ENCODE measurements at places on chromosomes 13 and 19.

DNA sequence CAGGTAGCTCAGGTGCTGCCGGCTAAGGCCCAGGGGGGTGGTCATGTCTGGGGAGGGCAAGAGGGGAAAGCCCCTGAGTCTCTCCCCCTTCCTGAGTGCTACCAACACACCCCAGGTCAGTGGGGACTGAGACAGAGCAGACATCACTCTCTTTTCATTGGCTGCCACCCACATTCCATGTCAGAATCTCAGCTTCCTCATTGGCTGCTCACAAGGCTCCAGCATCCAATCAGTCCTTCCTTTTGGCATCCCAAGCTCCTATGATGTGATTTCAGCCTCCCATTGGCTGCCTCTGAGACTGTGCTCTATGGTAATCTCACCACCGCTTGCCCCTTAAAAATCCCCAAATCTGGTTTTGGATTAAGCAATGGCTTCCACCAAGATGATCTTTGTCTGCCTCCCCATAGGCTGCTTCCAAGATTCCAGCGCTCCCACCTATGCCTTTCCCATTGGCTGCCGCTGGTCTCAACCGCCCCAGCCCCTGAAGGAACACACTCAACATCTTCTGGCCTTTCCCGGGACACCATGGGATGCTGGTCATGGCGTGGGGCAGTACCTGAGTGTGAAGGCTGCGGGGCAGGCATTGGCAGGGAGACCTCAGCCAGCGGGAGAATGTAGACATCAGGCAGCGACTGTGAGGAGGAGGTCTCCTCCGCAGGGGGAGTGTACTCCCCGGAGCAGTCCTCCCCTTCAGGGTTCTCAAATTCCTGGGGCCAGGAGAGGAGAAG is 2.0 kb downstream of the LMTK3 start:
- no peak for DNase-seq

GRCh38 chr19:2616741-2617392 is 85.6 kb downstream of the GNG7 start:
- DNase-seq = no peak

DNA sequence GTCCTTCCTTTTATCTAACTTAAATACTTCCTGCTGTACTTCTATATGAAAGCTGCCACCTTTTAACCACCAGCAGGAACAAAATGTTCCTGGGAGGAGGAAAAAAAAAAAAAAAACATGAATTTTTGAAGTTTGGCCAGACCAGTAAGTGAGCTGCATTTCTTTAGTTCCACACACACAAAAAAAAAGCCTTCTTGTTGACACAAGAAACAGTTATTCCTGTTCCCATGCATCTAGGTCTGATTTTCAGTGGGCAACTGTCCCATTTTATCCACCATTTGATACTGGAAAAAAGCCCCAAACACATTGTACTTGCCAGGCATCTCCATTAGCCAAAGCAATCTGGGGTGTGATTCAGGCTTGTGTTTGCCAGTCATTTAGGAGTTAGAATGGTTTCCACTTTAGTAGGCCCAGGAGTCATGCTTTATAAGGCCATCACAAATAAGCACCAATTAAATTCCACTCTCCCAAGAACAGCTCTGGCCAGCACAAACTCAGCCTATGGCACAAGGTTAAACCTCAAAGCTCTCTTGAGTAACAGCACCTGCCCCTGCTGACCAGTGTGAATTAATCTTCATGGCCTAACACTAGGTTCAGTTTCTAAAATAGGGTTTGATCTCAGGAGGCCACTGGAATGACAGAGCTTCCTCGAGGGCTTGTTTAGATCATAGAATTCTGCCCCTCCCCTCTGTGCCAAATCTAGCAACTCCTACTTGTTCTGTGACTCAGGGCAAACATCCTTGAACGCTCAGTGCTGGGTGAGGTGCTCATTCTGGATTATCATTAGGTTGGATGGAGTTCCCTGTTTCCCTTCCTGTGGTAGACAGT is 67.1 kb downstream of the NUFIP1 start:
- peak; percentile 13 for DNase-seq

- no peak for DNase-seq
Observed at GRCh38 chr19:44891016-44891882, at the start of gene TOMM40. TSS of gene TOMM40 (plus strand) at chr19:44891254. CDS start at chr19:44891416, 162 bp downstream.

DNA sequence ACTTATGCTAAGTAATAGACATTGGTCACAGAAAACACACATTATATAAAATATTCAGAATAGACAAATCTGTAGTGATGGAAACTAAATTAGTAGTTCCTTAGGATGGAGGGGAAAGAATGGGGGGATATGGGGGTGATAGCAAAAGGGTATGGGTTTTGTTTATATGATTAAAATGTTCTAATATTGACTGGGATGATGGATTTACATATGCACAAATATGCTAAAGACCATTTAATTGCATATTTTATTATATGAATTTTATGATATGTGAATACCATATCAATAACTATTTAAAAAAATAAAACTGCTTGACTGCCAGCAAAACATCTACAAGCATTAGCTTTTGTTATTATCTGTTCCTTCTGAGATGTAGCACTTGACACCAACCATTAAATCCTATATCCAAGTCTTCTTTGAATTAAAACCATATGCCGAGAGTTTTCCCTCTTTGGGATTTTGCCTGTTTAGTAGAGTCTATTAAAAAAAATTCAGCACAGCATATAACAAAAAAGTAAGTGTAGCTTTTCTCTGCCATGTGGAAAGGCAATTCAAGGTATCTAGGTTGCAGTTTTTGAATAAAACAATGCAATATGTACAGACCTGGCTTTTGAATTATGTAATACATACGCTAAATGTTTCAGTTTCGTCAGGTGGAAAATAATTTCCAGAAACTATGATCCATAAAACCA is 2584.1 kb upstream of the PCDH20 start:
- no peak for DNase-seq

DNA sequence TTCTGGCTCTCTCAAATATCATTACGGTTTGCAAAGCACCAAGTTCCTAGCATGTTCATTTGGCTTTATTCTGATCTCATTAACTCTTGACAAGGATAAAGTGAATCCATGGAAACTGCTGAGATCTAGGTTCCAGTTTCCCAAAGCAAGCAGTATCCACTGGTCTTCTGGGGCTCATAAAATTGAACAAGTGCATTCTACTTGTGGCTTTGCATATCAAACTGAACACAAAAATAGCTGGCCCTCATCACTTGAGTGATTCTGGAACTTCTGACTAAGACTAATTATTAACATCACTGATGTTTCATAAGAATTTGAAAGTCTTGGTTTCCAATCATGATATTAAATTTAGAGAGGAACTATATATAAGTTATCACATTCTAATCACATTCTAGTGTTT is 6.3 kb upstream of the KCTD12 start:
- DNase-seq = no peak

DNA sequence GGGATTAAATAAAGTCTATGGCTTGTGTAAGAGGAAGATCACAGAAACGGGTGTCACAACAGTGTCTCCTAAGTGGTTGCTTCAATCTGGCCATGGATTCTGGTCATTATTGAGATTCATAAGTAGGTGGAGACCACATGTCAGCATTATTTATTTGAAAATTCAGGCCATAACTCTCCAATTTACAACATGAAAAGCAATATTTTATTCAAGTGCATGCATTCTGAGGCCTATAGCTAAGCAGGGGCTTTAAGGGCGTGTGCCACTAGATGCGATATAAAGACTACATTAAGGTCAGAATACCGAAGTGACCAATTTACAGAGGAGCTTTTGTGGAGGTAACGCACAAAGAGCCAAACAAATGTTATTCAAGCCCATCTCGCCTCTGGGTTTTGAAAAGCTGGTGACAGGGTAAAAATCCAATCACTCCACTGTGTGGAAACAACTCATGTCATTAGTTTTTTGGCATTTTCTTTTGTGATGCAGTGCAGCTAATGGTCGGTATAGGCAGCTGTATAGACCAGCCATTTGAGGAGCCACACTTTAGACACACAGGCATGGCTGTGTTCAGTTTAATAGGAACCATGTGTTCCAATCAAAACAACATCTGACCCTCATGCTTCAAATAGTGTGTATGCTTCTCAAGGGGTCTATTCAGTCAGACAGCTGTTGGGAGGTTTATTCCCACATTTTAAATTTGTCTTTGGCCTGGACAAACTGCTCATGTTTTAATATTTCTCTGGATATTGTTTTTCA is 123.7 kb downstream of the KL start:
- no peak for DNase-seq

DNA sequence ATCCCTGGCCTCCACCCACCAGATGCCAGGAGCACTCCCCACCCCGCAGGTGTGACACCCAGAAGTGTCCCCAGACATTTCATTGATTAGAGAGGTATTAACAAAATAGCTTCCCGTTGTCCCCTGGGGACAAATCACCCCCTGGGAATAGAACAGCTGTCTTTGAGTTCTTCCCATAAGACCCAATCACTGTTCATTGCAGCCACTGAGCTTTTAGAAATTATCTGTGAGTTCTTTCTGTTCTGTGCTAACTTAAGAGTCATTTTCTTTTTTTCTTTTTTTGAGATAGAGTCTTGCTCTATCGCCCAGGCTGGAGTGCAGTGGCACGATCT is 32.8 kb downstream of the MYO9B start:
- no peak for DNase-seq

- DNase-seq = no peak
Observed at GRCh38 chr13:28624707-28625432, 34.1 kb upstream of the POMP start.

GRCh38 chr13:59671881-59672280 is 491.8 kb downstream of the DIAPH3 start:
- no peak for DNase-seq

DNA sequence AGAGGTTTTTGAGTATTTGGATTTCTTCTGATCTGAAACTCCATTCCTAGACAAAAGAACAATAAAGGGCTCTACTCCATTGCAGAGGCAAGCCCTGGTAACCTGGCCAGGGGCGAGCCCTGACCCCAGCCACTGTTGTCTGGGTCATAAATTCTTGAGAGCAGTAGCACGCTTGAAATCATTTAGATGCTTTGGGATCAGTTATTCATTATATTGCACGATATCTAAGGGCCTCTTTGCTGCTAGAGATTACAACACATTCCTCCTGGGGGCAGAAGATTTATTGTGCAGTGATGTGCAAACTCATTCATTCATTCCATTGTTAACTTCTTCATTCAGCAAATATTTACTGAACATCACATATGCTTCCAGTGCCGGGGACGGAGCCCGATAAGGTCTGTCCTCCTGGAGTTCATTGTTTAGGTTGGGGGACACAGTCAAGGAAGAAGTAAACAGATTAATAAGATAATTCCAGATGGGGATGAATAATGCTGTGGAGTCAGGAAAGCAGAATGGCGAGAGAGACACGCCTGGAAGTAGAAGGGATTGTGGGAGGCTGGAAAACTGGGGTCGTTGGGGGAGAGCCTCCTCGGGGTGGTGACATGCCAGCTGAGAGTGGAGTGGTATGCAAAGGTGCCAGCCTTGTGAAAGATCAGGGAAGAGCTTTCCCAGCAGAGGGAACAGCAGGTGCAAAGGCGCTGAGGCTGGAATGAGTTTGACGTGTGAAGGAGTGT is 34.9 kb downstream of the SIPA1L3 start:
- DNase-seq = no peak

DNA sequence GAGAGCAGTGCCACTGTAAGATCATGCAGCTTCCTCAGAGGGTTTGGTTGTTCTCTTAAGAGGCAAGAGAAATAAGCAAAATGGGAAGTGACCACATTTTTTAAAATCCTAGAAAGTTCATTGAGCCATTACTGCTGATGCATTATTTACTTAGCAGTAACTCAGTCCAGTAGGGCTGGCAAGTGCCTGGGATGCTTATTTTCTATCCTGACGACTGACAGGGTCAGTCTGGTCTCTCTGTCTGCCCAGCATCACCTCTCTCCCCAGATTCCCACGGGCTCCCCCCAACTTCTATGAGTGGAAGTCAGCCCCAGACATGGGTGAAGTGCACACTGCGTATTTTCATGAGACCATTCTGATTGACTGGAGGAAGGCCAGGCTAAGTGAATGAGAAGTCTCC is 10.4 kb downstream of the SHISA2 start:
- DNase-seq = no peak

- DNase-seq = peak; percentile 61
Observed at GRCh38 chr19:18205200-18205892, 1.5 kb upstream of the RAB3A start.

DNA sequence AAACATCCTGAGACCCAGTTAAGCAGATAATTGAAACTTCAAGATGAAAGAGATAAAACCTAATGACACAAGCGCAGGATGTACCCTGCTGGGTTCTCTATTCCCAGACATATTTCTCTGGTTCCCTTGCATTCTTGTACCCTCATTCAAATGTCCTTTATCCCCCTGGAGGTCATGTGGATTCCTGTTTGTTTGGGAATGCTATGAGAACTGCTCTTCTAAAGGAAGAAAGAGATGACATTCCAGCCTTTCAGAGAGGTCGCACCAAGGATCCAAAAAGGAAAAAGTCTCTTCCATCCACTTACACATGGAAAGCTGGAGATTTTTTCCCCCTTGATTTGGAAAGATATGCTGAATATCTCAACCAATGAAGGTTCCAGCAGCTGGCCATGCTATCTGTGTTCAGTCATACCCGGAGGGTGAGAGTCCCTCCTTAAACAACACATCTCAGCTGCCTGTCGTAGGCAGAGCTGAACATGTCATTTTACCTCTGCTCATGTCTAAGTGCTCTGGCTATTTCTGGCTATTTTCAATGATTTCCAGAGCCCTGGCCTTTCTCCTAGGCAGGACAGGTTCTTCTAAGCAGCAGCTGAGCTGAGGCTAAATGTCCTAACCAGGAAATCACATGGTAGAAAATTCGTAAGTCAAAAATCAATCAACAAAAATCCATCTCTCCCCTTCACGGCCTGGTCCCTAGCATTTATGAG is 52.5 kb downstream of the C13orf42 start:
- no peak for DNase-seq

DNA sequence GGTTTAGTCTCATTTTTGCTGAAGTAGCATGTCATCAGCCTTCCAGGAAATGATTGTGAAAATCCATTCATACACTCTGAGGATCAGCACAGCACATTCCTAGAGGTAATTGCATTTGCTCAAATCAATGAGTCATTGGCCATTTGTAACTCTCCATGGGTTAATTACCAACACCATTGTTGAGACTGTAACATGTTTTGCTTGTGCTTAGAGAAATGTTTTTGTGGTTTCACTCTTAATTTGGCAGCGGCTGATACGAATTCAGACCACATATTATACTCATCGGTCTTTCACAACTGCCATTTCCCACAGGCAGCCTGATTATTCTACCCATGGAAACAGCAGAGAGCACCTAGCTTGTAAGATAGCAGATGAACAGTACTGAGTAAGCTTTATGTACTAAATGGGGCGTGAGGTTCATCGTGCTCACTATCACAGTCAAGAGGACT is 110.3 kb downstream of the NHLRC3 start:
- DNase-seq = no peak
